ENCODE measurements at places on chromosomes 5 and 9. TPM values are rescaled to one million over a fixed set of nuclear protein-coding genes. Genes with fewer than 3 reads are reported as not detected.

GRCh38 chr9:130208600-130209347 is 36.6 kb downstream of the NCS1 start:
- no peak for DNase-seq

PDCD1LG2 gene
- 4.5 TPM for total RNA-seq

ANKRD55 gene
- not detected for total RNA-seq

DNA sequence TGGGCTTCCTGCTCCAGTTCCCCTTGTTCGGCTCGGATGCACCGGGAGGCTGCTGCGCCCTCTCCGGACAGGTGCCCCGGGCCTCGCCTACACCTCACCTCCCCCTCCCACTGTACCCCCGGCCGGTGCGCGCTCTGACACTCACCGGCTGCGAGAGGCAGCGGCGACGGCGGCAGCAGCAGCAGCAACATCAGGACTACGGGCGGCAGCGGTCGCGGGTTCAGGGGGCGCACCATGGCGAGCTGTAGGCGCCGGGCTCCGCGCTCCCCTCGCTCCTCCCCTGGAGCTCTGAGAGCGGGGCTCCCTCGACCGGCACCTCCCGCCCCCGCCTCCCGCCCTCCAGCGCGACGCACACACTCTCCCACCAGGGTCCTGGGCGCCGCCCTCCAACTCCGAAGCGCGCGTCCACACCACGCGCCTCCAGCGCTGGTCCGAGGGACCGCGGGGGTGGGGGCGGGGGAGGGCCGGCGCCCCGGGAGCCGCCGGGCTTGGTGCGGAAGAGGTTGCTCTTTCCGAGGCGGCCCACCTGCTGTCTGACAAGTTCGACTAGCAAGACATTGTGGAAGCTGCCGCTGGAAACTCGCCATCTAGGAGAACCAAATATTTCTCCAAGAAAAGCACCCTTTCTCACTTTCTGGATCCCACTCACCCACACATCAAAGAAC is at the start of gene GFRA3:
TSS of gene GFRA3 (minus strand) at position 433 of the 665 bp plus-strand sequence. CDS start at position 236, 197 bp downstream.
- DNase-seq: no peak

Data from thoracic aorta (tissue), 2 donors.